ENCODE measurements at places on chromosomes 12 and 14. TPM values are rescaled to one million over a fixed set of nuclear protein-coding genes. Genes with fewer than 3 reads are reported as not detected.

DNA sequence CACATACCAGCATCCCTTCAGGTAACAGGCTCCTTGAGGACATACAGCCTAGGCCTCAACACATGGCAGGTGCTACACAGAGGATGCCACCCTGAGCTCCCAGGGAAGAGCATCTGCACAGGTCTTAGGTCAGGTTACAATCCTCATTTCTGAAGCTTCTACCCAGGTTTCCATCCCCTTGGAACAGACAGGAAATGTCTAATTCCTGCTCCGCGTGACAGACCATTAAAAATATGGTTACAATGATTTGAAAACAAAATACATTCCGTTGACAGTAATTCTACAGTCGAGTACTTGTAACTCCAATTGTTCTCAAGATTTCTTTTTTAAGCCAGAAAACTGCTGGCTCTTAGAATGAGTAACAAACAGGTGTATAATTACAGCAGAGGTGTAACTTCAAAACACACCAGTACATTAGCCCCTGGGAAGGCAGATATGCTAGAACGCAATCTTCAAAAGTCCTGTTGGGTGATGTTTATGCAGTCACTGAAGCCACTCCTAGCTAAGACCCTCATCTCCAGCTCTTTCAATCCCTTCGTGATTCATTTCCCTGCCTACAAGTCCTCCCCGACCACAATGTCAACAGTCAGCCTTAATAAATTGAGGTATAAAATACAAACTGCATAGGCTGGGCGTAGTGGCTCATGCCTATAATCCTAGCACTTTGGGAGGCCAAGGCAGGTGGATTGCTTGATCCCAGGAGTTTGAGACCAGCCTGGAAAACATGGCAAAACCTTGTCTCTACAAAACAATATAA, 11.6 kb downstream of the SETD3 start:
- H3K4me3 ChIP-seq = no peak overlapping the region
- H3K27ac ChIP-seq = no peak overlapping the region
- no peak for DNase-seq
- H3K36me3 ChIP-seq = peaks cover 16% of the 10 kb centered on the region
- no peaks in the 10 kb centered on the region for H3K27me3 ChIP-seq

Gene SMIM10L1
- 9.3 TPM for polyA plus RNA-seq

GRCh38 chr12:106112145-106112821, 26.5 kb downstream of the NUAK1 start:
- no peak for DNase-seq
- no peaks in the 10 kb centered on the region for H3K4me1 ChIP-seq
- no peak overlapping the region for H3K4me3 ChIP-seq
- no peaks in the 10 kb centered on the region for H3K27me3 ChIP-seq

DNA sequence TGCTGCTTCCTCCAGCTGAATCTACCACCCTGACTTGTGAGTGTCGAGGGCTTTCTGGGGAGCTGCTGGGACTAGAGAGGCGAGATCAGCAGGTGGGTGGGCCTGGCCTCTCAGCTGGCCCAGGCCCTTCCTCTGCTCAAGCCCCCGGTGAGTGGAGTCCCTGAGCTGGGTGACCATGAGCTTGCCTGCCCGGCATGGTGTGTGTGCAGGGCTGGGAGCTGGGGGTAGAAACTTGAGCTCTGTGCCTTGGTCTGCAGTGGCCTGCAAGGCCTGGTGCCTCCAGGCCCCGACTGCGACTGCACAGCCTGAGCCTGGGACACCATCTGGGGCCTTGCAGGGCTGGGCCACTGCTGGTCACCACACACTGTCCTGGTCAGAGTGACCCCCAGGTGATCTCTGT, 67.4 kb downstream of the KIF26A start:
- H3K4me1 ChIP-seq = no peaks in the 10 kb centered on the region
- H3K27me3 ChIP-seq = no peaks in the 10 kb centered on the region
- H3K36me3 ChIP-seq = no peaks in the 10 kb centered on the region
- H3K4me3 ChIP-seq = no peak overlapping the region
- no peak for DNase-seq

Gene GARIN6
- not detected for polyA plus RNA-seq

GRCh38 chr14:32627545-32628298, 298.6 kb downstream of the AKAP6 start:
- no peak overlapping the region for H3K4me3 ChIP-seq
- no peak for DNase-seq
- H3K4me1 ChIP-seq = no peaks in the 10 kb centered on the region

Gene TMEM179
- not detected for polyA plus RNA-seq

DNA sequence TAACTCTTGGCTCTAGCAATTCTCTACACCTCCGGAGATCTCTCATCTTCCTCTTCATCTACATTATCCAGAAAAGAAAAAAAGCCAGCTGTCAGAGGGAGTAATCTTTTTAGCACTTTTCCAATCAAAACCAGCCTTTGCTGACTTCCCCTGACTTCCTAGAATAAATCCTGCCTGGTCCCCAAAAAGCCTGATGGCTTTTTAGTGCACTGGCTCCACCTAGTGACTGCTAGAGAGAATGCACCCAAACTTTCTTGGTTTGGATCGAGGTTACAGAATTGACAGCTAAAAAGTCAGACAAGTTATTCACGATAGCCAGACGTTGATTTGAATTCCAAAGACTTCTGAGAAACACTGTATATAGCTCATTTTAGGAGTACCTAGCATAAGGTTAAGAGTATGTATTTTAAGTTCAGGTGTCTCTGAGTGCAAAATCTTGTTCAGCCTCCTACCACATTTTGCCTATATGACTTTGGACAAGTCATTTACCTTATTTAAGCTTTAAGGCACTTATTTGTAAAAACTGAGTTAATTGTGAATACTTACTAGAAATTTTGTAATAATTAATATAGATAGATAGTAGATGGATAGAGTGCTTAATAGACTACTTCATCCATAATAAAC, 185.7 kb upstream of the GRIN2B start:
- no peak overlapping the region for H3K27ac ChIP-seq
- peak; percentile 26 for DNase-seq
- peaks cover 4% of the 10 kb centered on the region for H3K4me1 ChIP-seq
- H3K36me3 ChIP-seq = no peaks in the 10 kb centered on the region
- no peaks in the 10 kb centered on the region for H3K27me3 ChIP-seq
- no peak overlapping the region for H3K4me3 ChIP-seq

GRCh38 chr14:93895023-93895604, 32.0 kb upstream of the FAM181A start:
- no peak overlapping the region for H3K4me3 ChIP-seq
- H3K36me3 ChIP-seq = no peaks in the 10 kb centered on the region
- H3K4me1 ChIP-seq = no peaks in the 10 kb centered on the region
- H3K27me3 ChIP-seq = peaks cover 2% of the 10 kb centered on the region

DNA sequence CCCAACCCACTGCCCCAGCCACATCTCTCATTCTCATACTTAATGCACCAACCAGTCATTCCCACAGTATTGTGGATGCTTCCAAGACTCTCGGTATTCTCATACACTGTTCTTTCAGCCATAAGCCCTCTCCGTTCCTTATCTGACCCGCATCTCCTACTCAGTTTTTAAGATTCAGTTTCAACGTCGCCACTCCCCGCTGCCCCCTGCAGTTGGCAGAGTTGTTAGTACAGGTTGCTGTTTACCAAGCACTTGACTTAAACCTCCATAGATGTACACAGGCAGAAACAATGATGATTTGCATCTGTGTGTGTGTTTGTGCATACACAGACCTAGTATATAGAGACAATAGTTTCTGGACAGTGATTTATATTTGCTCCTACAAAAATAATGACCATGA, 40.2 kb downstream of the PAH start:
- H3K27ac ChIP-seq = no peak overlapping the region
- H3K27me3 ChIP-seq = peaks cover 3% of the 10 kb centered on the region
- H3K4me3 ChIP-seq = no peak overlapping the region
- no peaks in the 10 kb centered on the region for H3K36me3 ChIP-seq
- H3K4me1 ChIP-seq = no peaks in the 10 kb centered on the region
- no peak for DNase-seq

Measured in CD4-positive, CD25-positive, alpha-beta regulatory T cell (primary cell).